ENCODE measurements at places on chromosomes 4 and X.

- no peak for DNase-seq
Observed at GRCh38 chr4:102387552-102388150, 42.4 kb upstream of the SLC39A8 start.

GRCh38 chr4:47747211-47747610 is 90.7 kb downstream of the CORIN start:
- no peak for DNase-seq

DNA sequence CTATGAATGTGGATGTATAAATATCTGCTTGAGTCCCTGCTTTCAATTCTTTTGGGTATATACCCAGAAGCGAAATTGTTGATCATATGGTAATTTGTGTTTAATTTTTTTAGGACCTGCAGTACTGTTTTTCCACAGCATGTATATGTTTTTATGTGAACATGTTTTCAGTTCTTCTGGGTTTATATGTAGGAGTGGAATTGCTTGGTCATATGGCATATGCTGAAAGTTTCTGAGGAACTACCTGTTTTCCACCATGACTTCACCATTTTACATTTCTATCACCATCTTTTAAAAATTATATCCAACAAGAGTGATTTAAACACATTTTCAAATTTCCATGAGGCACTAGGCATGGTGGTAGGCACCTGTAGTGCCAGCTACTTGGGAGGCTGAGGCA is 8.2 kb downstream of the PPAT start:
- no peak for DNase-seq

DNA sequence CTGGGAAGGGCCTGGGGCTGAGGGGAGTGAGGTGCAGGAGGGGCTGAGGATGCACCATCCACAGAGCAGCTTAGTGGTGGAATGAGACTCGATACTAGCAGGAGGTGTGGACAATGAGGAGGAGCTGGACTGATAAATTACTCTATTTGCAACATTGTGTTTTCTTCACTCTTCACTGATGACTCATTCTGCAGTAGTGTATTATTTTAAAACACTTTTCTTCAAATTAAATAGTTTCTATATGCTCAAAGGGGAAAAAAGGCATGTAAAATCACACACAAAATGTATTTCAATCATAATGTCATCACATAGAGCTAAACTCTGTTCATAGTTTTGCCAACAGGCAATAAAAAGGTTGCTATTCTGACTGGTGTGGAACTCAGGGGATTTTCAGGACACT is 467.0 kb upstream of the CTSO start:
- no peak for DNase-seq

- DNase-seq: no peak
Observed at GRCh38 chr4:85496126-85496849, 21.3 kb downstream of the ARHGAP24 start.

- no peak for DNase-seq
Observed at GRCh38 chrX:18864390-18864920, 119.5 kb downstream of the PHKA2 start.

Measured in stimulated activated CD8-positive, alpha-beta memory T cell treated with anti-CD3 and anti-CD28 coated beads, Interleukin-4, amount 100 ng/mL, for 4 hours (primary cell).